ENCODE measurements at places on chromosomes 12 and 14.

- no peak for DNase-seq
These were observed 7.0 kb downstream of the NUBPL start for GRCh38 chr14:31568161-31568560.

- no peak for DNase-seq
These were observed 2.4 kb upstream of the A2M start for GRCh38 chr12:9118158-9118557.

DNA sequence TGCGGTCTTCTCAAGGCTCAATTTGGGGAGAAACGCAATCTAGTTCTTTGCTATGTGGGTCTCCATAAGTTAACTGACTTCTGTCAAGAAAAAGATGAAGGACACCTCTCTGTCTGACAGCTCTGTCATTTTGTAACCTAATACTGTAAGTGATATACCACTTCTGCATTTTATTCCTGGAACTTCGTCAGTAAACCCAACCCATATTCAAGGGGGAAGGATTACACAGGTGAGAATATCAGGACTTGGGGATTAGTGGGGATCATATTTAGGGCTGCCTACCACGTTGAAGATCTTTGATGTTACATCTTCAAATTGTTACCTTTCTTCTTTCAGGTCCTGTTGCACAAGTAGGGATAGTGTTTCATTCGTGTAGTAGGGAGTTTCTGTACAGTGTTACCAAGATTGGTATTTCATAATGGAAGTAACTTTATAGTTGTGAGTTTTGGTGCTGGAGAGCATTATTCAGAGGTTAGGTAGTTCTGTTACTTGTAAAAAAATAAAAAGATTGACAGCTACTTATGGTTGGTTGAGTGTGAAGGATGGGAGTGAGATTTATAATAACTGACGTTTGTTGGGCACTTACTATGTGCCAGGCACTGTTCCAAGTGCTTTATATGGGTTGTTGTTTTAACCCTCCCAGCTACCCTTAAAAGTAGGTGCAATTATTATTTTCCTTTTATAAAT, 1.6 kb downstream of the TMEM260 start:
- no peak for DNase-seq

DNA sequence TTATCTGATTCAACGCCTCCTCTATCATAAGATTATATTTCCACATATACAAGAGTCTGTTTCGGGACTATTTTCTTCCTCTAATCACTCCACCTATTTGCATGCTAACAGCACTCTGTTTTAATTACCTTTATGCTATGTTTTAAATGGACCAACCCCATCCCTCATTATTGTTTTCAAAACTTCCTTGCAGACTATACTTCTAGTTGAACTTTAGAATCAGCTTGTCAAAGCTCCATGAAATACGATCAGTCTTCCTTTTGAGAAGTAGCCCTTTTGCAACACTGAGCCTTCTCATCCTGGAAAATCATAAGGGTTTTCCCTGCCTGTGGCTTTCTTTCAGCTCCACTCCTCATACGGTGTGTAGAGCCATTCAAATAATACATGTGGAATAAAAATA, 36.9 kb downstream of the ATG14 start:
- DNase-seq, result no peak

GRCh38 chr14:48738186-48738925, 847.8 kb downstream of the RPS29 start:
- no peak for DNase-seq

GRCh38 chr12:128059621-128060370, 207.2 kb upstream of the TMEM132C start:
- no peak for DNase-seq

DNA sequence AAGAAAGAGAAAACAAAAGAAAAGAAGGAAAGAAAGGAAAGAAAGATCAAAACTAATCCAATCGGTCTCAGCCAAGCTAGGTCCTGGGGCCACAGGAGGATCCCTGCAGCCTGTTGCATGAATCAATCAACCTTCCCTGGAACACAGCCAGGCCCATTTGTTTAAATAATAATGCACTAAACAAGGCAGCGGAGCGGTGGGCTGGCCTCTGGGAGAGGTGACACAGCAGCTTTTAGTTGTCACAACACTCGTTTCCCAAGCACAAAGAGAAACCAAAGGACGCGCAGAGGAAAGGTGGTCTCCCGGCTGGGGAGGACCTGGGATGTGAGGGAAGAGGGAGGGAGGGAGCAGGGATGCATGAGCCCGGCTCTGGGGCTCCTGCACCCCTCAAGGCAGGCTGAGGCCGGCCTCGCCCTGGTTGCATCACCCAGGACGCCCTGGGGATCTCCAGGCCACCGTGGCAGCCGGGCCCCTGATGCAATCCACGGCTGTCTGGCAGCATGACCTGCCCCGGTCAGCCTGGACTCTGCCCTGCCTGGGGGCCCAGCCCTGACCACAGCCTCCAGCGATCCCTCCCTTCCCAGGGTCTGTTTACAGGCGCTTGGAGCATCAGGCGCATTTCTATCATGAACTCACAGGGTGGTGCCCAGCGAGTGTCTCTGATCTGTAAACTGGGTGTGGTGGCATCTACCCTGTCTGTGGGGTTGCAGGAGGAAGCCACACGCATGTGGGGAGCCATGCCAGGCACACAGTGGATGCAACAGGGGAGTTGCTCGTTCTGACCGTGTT, 32.5 kb downstream of the MMP17 start:
- DNase-seq, result peak; percentile 90

- DNase-seq, result peak; percentile 53
These were observed 73.4 kb downstream of the SLC38A4 start for GRCh38 chr12:46752396-46752795.

- no peak for DNase-seq
These were observed 158.1 kb downstream of the FLRT2 start for GRCh38 chr14:85688006-85688405.

GRCh38 chr12:124392667-124393413, 97.9 kb downstream of the RFLNA start:
- peak; percentile 92 for DNase-seq

DNA sequence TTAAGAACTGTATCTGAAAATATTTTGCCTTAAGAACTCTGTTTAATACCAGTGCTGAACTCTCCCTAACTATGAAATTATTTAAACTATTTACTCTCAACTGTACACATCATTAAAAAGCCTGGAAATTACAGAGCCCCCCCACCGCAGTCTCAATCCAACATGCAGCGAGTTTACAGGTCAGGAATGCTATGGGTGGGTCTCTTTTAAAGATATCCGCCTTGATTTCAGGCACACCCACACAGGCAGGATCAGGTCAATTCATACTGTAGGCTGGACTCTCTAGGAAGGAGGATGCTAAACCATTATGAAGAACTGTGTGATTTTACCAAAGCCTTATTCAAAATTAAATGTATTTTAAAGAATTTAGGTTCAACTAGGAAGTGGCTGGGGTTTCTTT, 16.5 kb downstream of the SPTLC2 start:
- no peak for DNase-seq

GRCh38 chr14:52021957-52022600, 32.7 kb downstream of the RTRAF start:
- DNase-seq, result no peak

GRCh38 chr14:68843471-68844209, 50.8 kb upstream of the ZFP36L1 start:
- peak; percentile 60 for DNase-seq

GRCh38 chr14:62158779-62159178, 396.6 kb downstream of the SNAPC1 start:
- no peak for DNase-seq

GRCh38 chr12:102472496-102472895, 7.9 kb downstream of the IGF1 start:
- DNase-seq, result no peak

GRCh38 chr12:105334582-105334981, 4.1 kb downstream of the C12orf75 start:
- DNase-seq, result peak; percentile 34

DNA sequence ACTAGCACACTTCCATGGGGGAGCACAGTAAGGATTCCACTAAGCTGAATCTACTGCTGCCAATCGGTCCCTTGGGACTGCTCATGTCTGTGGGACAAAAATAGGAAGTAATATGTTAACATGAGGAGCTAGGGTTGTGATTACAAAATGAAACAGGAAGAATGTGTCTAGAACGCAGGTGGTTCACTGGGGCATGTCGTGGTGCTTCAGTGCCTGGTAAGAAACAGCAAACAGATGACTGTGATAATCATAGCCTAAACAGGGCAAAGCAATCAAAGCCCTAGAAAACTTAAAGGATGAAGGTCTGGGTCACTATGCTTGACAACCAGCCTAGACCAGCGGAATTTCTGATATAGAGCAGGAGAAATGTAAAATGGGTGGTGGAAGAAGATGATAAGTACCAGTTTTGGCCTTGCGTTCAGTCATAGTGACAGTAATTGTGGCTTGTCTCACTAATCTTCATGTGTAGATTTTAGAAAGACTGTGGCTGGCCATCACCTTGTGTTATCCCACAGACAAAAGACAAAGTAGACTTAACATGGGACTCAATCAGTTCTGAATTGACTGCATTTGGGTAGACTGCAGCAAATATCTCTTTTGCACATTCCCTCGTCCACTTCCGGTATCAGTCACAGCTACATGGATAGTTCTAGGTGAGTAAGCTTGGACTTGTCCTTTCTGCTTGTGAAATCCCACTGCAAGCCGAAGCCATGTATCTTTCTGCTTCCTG, 51.4 kb downstream of the WASHC3 start:
- no peak for DNase-seq

- DNase-seq, result no peak
These were observed 337.5 kb upstream of the PDE3A start for GRCh38 chr12:20030826-20031225.

- no peak for DNase-seq
These were observed 52.8 kb upstream of the SLC2A13 start for GRCh38 chr12:40158592-40159111.

DNA sequence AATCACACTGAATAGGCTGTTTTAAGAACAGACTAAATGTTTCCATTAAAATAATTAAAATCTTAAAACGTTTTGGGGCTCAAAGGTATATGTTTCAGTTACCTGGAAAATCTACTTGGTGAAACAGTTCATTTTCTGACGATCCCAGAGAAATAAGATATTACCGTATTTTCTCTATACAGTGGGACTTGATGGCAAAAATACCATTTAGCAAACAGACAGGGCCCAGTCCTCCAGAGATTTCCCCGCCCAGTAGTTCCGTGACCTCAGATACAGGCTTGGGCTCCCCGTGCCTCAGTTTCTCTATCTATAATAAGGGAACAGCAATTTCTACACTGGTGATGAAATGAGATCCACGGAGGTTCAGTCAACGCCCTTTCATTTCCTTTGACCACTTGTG, 304.4 kb downstream of the VRK1 start:
- DNase-seq, result no peak

DNA sequence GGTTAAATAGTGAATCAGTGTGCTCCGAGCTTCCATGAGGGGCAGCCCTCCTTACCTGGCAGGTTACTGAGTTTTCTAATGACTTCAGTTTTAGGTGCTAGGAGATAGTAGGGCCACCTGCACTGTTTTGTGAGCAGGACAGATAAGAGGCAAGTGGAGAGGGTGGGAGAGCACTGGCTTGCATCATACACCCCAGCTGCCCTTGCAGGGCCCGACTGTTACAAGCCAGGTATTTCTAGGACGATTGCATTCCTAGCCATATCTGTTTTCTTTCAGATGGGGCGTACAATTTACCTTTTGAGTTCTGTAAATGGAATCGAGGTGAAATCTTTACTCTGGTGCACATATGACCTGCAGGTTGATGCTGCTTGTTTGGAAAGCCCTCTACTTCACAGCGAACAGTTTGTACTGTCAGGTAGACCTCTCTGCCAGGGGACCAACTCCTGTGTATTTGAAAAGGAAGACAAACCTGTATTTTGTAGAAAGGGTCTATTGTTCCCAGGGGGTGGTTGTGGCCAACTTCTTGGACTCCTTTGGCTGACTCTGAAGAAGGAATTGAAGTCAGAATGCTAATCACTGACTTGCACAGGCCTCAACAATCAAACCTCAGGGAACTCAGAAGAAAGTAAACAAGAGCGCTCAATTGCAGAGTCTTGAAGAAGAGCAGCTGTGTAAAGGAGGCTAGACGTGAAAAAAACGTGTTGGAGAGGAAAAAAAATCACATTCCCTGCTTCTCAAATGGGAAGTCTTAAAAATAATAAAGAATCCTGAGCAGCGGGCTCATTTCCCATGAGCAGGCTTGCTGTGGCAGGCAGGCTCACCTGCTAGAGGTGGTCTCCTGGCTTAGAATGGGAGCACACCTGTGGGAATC, 57.3 kb downstream of the ETV6 start:
- no peak for DNase-seq

GRCh38 chr14:36827861-36828260, 166.2 kb downstream of the PAX9 start:
- DNase-seq, result peak; percentile 11

GRCh38 chr12:103249607-103250006, 246.2 kb downstream of the C12orf42 start:
- DNase-seq, result no peak

DNA sequence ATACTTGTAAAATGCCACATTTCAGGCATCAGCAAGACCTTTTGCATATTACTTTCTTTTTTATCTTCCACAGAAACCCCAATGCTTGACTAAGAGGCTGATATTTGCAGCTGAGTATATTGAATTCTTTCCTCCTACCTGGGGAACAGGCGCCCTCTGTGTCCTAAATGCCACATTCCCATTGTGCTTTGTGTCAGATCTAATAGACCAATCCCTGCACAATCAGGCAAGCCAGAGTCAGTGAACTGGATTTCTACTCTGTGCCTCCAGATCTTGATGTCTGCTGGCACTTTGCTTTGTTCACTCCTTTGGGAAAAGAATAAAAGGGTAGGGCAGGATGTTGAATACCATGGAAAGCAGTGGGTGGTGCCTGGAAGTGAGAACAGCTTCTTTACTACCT, 22.4 kb upstream of the TAS2R42 start:
- no peak for DNase-seq

- DNase-seq, result no peak
These were observed 46.8 kb downstream of the ACACB start for GRCh38 chr12:109163167-109163566.

DNA sequence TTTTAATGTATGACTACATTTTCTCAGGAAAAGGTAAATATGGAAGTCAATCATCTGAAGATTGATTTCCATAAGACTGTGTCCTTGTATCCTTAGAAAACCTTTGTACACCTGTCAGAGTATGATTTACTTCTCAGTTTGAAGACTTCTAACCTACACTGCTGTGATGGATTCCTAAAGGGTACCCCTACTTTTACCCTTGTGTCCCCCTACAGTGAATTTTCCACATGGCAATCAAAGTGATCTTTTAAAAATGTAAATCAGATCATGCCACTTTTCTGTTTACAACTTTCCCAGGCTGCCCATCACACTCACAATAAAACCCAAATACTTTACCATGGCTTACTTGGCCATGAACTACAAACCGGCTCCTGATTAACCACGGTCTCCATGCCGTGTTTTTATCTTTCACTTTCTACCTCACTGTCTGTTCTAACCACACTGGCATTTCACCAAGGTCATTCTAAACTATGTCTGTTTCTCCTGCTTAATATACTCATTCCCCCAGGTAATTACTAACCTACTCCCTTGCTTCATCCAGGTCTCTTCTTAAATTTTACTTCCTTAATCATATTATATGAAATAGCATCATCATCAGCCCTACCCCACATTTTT, 8.1 kb downstream of the DNAI7 start:
- peak; percentile 81 for DNase-seq
